Activated CD4-positive, alpha-beta T cell treated with anti-CD3 and anti-CD28 coated beads, Interleukin-2, amount 50 U/mL, for 4 hours (primary cell): ENCODE measurements at places on chromosomes 1 and 21.

DNA sequence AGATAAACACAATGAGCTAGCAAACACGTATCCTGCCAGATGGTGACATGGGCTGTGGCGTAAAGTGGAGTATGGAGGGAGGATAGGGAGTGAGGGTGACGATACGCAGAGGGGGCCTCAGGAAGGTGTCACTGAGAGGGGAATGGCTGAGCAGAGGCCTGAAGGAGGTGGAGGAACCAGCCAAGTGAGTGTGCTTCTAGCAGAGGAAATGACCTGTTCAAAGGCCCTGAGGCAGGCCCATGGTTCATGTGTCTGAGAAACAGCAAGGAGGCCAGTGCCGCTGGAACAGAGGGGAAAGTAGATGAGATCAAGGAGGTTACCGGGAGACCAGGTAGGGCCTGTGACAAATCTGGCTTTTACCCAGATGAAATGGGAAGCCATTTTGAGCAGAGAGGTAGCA, 36.0 kb downstream of the TAS1R2 start:
- no peak for DNase-seq

GRCh38 chr1:239952348-239953308, 139.1 kb upstream of the FMN2 start:
- no peak for DNase-seq

DNA sequence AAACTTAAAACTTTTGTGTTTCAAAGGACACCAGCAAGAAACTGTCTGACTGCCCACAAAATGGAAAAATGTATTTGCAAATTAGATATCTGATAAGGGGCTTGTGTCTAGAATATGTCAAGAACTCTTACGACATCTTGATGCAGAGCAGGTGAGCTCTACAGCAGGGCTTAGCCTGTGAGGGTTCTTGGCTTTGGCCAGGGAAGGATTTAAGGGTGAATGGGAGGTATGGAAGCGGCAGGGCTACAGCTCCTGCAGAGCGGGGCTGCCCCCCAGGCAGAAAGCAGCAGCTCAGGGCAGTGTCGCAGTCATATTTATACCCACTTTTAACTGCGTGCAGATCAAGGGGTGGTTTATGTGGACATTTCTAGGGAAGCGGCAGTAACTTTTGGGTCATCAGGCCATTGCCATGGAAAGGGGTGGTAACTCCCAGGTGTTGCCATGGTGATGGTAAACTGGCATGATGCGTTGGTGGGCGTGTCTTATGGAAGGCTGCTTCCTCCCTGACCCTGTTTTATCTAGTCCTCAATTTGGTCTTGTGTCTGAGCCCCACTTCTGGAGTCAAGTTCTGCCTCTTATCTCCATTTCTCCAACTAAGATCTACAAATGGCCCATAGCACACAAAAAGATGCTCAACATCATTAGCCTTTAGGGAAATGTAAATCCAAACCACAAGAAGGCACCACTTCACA, 23.2 kb downstream of the MORN1 start:
- DNase-seq = no peak

DNA sequence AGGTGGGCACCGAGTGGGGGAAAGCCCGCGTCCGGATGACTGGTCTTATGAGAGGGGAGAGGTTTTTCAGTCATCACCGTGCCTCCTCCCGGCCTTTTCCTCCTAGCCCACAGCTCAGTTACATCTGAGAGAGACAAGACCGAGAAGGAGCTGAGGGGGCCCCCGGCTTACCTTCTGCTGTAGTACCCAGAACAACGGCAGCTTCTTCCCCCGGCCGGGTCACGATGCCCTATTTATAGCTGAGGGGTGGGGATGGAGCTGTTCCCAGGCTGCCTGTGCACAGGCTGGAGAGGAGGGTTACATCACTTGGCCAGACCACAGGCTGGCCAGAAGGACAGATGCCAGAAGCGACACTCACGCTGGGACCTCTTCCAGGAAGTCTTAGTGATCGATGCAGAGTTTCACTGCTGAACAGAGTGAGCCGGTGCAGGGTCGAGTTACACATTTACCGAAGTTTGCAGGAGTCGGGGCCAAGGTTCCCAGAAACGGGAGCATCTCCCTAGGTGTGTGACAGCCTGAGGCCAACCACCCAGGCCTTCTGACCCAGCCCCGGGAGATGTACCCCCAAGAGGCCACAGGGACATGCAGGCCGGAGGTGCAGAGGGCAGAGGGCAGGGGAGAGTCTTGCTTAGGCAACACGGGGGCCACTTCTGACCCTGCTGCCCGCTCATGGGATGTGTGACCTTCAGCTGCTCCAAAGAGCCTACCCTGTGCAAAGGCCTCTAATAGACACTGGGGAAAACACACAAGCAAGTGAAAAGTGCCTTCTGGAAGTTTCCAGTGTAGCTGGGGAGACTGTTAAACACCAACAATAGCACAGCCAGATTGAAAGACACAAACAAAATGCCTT, at the start of gene AGT:
Gene AGT (minus strand): TSS at position 208 of the 850 bp plus-strand sequence. CDS start 3,299 bp downstream, outside the sequence.
- DNase-seq = no peak

DNA sequence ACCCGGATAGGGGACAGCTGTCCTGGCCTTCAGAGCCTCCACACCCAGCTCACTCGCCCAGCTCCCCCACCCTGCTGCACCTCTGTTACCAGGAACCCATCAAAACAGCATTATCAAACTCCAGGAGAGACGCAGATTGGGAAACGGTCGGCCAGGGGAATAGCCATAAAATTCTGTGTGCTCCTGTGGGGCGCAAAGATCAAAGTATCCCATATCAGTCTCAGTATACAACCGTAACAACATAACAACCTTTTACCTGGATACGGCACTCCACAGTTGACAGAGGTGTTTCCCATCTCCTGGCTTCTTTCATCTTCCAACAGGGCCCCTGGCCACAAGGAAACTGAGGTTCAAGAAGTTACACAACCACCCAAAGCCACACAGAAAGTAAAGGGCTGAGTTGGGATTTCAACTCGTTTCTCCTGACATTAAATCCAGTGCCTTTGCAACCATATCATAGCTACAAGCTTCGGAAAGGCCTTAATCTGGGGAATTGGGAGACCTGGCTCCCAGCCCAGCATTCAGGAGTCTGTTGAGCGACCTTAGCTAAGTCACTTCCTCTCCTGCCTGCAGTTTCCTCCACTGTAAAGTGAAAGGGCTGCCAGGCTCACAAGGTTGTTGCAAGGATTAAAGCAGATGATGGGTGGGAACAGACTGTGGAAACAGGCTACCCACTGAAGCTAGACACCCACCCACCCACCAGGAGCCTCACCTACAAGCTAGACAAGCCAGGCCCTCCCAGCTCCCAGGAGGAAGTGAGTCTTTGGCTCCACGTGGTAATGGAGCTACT, 8.1 kb upstream of the EPHB2 start:
- no peak for DNase-seq

GRCh38 chr1:52080014-52080415, 23.9 kb downstream of the BTF3L4 start:
- no peak for DNase-seq

GRCh38 chr1:7975212-7975865, 13.8 kb downstream of the PARK7 start:
- DNase-seq = no peak

GRCh38 chr1:239742416-239743109, 349.1 kb upstream of the FMN2 start:
- no peak for DNase-seq

- no peak for DNase-seq
Measured at GRCh38 chr1:204414016-204414415, 2.4 kb upstream of the PPP1R15B start.

DNA sequence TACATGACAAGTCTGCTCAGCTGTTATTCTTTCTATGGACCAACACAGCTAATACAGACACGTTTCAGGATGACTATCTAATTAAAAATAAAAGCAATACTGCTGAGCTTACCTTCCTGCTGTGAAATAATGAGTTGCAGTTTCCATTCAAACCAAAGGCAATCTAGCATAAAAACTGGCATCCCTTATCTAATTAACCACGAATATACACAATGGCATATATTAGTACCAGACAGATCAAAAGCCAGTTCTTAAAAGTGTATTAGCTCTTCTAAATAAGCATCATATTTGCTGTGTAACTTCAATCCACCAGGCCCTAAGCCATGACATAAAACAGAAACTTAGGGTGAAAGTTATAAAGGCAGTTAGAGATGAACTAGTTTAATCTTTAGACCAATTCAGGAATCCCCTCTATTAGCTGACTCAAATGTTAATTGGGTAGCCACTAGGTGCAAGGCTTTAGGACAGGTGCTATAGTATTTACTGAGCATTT, 20.6 kb downstream of the TESK2 start:
- DNase-seq = no peak

DNA sequence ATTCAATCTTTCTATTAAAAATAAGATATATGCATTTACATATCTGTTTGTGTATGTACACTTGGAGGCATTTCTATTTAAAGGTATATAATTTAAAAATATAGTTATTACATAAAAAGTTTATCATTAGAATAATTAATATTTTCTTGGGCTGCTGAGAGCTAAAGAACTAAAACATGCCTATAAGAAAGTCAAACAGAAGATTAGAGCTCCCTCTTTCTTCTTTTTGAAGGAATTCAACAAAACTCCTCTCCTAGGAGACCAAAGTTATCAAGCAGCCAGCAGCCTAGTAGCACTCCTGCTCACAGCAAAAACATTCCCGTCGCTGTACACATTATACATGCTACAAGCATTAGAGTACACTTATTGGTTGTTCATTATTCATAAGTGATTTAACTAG, 216.4 kb downstream of the VAV3 start:
- DNase-seq = no peak

DNA sequence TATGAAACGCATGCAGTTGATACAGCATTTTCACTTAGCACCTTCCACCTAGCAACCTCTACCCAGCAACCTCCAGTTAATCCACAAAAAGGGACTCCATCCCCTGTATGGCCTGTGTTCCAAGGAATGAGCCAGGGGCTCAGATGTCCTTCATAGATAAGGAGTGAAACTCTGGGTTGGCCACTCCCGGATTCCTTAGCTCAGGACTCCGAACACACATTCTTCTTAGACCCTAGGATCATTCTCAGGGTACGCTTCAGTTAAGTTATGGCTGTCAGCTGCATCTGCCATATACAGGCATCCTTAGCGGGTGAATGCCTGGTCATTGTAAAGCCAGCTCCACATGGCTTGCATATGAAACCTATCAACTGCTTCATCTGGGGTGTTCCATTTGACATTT, 15.9 kb upstream of the IFI6 start:
- DNase-seq = no peak

DNA sequence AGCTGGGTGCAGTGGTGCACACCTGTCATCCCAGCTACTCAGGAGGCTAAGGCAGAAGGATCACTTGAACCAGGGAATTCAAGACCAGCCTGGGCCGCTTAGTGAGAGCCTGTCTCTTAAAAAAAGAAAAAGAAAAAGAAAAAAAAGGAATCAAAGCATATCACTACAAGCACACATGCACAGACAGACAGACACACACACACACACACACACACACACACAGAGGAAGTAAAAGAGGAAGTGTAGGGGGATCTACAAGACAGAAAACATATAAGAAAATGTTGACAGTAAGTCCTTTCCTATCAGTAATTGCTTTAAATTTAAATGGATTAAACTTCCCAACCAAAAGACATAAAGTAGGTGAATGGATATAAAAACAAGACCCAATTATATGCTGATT, 180.3 kb downstream of the FAF1 start:
- no peak for DNase-seq
